ENCODE measurements at places on chromosomes 7 and 10.

GRCh38 chr7:75880242-75880641 lies 1.4 kb downstream of the RHBDD2 start:
- DNase-seq = no peak

DNA sequence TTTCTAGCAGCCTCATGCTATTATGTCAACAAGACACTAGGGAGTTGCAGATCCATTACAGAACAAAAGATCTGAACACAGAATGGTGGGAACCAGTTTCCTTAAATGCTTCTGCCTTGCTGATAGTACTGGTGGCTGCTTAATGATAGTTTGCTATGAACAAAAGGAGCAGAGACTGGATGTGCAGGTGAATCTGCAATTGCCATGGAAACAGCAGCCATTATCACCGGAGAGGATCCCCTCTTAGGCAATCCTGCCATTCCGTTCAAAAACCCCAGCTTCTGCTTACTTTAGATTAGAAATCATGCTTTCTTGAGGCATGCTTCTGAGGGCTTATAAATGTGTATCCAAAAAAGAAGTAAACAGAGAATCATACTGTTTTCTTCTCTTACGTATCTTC lies 80.0 kb upstream of the PRKAR2B start:
- no peak for DNase-seq

DNA sequence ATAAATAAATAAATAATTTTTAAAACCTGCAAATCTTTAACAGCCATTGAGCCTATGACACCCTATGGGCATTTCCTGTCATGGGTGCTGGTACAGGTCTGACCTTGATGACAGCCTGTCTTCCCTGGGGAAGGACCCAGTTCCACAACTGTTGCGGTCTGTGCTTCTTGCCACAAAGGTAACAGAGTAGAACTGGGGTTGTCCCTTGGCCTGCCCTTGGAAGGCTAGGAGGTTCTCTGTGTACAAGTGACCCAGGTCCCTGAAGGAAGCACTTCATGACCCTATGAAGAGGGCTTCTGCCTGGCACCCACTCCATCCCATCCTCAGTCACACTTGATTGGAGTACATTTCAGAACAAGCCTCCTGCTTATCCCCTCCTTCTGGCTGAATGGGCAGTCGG lies 66.9 kb downstream of the OGDH start:
- no peak for DNase-seq

DNA sequence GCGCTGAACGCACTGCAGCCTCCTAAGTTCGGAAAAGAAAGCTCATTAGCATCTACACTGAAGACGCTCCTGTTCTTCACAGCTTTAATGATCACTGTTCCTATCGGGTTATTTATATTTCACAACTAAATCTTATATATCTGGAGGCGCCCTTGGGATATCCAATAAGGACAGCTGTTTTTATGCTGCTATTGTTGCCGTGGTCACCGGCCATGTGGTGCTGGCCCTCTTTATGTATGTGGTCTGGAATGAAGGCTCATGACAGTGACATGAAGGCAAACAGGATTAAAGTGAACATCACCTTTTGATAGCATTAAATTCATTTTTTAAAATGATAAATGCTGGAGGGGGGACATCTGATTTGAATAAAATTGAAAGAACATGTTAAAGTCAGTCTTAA lies 8.8 kb downstream of the BLVRA start:
- no peak for DNase-seq

DNA sequence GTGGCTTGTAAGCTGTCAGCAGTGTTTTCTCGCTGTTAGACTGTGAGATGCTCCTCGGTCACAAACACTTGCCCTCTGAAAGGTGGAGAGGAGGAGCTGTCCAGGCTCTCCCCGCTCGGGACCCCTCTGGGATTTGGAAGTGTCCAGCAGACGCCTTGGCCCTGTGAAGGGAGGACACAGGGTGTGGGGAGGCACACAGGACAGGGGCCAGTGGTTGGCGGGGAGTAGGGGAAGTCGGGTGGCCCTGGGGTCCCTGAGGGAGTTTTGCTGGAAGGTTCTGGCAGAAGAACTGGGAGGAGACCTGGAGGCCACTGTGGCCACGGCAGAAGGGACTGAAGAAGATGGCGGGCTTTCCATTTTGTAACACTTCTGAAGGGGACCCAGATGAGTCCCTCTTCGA lies 47.2 kb upstream of the DPYSL4 start:
- no peak for DNase-seq

- DNase-seq = no peak
Measured at GRCh38 chr10:95821720-95822119, 65.8 kb downstream of the ENTPD1 start.

GRCh38 chr7:55172161-55172560 lies 153.3 kb downstream of the EGFR start:
- DNase-seq = no peak

DNA sequence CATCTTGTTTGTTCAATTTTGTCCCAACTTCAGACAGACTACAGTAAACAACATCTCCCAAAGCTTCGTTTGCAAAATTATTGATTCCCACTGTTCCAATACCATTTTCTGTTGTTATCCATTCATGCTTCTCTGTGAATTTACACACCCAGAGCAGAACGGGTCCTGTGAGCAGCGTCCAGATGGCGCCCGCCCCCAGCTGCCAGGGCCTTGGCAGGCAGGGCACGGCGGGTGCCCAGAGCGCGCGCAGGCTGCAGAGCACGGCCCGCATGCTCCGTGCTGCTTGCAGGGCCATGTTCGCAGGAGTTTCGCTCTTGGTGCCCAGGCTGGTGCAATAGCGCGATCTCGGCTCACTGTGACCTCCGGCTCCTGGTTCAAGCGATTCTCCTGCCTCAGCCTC lies 32.5 kb upstream of the SEPTIN7 start:
- no peak for DNase-seq

- DNase-seq = no peak
Measured at GRCh38 chr10:33132626-33133025, 174.6 kb upstream of the ITGB1 start.

DNA sequence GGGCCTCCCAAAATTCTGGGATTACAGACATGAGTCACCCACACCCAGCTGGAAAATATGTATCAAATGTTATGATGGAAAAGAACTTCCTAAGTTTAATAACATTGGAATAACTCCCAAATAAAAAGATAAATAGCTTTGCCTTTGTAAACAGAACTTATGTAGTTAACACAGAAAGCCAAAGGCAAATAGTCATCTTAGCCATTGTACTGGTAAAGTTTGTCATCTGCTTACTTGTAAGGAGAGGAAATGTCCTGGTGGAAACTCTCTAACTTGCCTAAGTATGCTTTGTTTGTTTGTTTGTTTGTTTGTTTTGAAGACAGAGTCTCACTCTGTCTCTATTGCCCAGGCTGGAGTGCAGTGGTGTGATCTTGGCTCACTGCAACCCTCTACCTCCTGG lies 23.8 kb upstream of the TPST1 start:
- DNase-seq = no peak

DNA sequence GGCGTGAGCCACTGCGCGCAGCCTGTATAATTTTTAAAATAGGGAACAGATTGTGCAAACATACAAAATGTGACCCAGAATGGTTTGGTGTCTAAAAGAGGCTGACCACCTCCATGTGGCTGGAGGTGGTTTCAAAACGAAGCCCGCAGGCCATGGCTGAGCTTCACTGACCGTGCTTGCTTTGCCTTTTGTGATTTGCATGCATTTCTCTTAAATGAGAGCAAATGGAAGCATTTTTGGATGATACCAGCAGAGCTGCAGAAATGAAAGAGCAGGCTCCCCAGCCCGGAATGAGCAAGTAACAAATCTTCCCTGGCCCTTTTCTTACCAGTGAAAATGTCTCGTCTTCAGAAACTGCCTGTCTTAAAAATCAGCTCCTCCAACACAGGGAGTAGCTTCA lies 239.9 kb downstream of the CAMK1D start:
- no peak for DNase-seq

GRCh38 chr7:93461350-93461749 lies 113.2 kb downstream of the CALCR start:
- DNase-seq = no peak

DNA sequence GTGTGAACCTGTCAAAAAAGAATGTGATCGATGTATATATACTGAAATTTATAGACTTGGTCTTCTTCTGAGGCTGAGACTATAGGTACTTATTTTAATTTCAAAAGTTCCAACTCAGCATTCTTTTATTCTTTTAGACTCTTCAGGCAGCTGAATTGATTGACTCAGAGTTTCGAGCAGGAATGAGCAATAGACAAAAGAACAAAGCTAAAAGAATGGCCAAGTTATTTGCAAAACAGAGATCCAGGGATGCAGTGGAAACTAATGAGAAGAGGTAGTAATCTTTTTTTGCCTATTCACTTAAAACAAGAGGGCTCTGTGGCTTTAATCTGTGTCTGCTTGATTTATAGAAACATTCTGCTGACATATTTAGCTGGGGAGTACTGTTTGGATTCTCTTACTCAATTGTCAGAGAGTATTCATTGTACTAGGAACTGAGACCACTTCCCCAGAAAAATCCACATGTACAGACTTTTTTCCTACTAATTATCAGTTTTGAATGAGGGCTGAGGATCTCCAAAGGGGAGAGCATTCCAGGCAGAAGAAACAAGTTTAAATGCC lies 30.1 kb downstream of the BTAF1 start:
- DNase-seq = peak; percentile 44

DNA sequence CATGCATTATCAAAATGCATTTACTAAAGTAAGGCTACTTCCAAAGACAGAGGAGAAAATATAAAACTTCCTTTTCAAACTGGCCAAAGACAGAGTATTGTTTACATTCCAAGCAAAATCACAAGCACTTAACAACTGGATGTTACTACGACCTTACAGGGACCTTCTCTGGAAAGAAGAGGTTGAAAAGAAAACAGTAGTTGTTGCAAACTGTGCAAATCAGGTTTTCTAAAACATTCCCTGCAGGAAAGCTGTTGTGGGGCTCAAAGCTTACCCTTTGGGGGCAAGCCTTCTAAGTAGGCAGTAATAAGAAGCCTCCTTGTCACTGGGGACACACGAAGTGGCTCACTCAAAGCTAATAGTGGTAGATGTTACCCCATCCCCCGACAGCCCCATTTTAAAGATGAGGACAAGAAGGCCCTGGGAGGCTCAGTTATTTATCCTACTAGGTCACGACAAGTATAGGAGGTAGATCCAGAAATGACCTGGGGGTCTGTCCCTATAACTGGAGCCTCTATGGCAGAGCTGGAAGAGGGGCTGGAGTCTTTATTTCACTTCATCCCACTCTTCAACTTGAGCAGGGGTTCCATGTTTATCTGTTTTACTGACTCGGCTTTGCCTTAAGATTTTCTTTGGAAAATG lies 46.6 kb downstream of the ATXN7L1 start:
- DNase-seq = peak; percentile 28

- DNase-seq = no peak
Measured at GRCh38 chr10:98115031-98115787, 19.2 kb upstream of the R3HCC1L start.

DNA sequence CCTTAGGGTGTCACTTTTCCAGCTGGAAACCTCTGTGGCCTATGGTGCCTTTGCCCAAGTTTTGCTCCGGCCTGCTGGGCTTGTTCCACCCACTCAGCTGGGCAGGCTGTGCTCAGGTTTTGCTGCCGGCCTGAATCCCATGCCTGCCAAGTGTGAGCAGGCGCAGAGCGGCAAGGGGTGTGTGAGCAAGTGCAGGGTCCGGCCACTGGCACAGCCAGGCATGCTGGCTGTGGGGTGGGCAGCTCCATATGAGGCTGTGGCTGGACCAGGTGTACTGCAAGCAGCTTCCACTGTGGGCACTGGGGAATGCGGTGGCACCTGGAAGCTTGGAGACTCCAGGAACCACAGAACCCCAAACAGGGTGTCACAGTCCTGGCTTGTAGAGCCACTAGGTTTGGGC lies 92.1 kb downstream of the AUTS2 start:
- no peak for DNase-seq

DNA sequence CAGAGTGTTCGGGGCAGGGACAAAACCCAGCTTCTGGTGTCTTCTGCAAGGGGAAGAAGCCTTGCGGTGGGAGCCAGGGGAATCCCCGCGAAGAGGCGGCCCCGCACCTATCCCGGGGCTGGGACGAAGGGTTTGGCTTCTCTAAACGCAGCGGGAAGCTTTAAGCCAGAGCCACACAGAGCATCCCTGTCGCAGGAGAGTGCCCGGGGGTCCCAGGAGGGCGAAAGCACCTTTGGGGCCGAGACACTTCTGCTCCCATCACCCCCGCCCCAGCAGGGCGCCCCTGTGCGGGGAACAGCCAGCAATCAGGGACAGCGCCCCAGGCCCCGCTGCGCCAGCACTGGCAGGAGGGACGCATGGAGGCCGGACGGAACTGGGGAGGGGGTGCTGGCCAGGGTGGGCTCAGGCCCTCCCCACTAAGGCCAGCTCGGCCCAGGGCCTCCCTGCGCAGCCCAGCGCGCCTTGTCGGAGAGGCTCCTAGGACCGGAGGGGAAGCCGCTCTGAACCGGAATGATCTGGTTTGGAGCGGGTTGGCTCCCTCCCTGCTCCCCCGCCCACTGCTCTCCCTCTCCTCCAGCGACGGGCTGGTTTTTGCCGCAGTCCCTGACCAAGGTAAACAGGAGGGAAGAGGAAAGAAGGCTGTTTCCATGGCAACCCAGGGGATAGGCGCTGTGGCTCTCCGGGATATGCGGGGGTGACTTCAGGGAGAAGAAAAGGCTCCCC lies 63.9 kb downstream of the TMEM209 start:
- peak; percentile 86 for DNase-seq

GRCh38 chr7:43513251-43513650 lies 69.7 kb upstream of the STK17A start:
- DNase-seq = no peak

- DNase-seq = peak; percentile 92
Measured at GRCh38 chr10:3526727-3527501, 258.1 kb downstream of the KLF6 start.

DNA sequence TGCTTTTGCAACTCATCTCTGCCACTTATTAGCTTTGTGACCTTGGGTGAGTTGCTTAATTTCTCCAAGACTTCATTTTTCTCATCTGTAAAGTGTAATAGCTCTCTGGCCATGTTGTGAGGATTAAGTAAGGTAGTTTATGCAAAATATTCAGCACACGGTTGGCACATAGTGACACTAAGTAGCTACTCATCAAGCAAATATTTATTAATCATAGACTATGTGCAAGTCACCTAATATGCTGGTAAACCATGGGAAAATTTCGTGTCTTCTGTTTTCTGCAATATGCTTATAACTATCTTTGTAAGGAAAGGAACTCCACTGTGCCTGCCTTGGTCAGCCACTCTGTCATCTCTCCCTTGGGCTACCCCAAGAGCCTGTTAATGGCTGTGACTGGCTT lies 50.3 kb upstream of the EGR2 start:
- peak; percentile 18 for DNase-seq

Data from cardiac fibroblast (primary cell).